ENCODE measurements at places on chromosomes 7 and 10.

GRCh38 chr7:45980181-45980905 lies 59.3 kb upstream of the IGFBP3 start:
- DNase-seq, result no peak

GRCh38 chr10:121774813-121775212 lies 153.0 kb downstream of the ATE1 start:
- DNase-seq, result no peak

DNA sequence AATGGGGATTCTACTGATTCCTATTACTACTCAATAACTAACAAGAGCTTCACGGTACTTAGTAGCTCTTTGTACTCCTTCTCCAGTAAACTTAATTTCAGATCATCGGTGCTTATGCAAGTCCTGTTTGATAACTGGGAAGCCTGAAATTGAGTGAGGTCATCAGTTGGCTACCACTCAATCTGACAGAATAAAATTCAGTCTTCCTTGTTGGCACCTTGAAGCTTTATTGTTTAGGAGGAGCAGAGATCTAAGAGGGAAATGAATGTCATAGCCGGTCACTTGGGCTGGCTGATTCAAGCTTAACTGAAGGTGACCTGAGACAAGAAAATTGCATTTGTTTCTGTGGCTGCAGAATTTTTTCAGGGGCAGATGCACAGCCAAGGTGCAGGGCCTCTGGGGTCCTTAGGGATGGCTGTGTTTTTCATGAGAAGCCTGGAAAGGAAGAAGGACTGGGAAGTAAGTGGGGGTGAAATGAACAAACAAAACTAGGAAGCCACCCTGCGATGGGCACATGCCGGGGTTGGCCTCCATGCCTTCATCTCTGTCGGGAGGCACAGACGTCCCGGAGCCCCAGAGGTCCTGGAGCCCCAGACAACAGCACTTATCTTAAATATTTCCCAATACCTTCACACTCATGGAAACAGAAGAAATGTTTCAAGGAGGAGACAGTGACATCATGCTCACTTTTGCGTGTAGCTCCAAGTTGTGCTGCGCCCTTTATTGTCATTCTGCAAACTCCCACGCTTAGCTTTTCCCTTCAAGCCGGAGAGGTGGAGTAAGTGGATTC lies 85.0 kb upstream of the KIF5B start:
- DNase-seq, result no peak

GRCh38 chr7:29494350-29494749 lies 69.3 kb upstream of the PRR15 start:
- DNase-seq, result no peak

DNA sequence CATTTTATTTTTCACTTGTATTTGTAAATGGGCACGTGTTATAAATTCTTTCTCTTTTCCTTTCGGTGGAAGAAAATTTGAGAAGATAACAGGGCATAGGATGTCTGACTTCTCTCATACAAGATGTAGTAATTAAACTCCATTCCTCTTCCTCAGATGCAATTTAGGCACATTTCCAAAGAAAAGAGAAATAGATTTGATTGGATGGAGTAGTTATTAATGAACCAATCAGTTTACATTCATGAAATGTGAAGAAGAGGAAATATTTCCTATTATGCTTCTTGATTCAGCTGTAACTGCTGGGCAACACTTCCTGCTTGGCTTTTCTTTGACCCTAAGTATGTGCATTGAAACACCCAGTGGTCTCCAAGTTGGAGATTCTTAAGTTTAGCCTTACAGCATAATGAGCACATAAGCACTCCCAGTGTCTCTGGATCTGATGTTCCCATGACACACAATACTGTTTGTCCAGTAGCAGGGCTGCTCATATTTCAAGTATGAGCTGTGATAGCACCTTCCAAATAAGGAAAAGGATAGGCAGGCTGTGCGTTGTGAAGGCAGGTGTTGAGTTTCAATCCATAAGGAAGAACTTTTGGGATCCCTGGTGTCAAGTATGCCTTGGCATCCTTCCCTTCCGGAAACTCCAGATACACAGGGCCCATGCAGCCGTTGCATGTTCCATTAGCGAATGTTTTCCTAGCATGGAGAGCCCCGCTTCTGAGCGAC lies 33.4 kb upstream of the COBL start:
- DNase-seq, result no peak

GRCh38 chr7:38681882-38682281 lies 50.7 kb upstream of the AMPH start:
- DNase-seq, result no peak

DNA sequence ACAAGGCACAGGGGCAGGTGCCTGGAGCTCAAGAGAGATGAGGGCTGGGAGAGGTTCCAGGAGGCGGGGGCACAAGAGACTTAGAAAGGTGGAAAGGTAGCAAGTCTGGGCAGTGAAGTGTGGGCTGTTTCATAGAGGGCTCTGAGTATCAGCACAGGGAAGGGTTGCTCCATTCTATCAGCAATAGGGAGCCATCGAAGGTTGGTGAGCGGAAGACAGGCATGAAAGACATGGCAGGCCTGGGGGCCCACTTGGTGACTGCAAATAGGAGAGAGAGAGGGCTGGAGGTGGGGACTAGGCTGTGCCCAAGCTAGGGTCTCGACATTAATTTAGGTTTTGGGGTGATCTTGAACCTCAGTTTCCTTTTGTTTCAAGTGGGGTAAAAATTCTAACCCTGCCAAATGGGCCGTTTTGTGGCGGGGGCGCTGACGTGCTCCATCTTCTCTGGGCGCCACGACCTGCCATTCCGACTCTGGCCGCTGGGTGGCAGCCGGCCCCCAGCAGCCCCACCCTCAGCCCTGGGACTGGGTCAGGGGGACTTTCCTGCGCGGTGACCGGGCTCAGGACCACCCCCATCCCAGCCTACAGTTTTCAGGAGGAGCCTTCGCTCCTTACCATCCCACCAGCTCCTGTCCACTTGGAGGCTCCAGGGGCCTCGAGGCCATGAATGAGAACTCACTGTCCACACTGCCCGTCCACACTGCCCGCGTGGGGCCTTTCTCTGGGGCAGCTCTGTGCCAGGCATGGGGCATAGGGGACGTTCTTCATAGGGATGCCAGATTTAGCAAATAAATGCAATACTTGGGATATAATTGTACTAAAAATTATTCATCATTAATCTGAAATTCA lies 37.2 kb upstream of the PCBD1 start:
- DNase-seq, result peak; percentile 70

GRCh38 chr7:150412518-150413488 lies 33.7 kb downstream of the ZNF775 start:
- no peak for DNase-seq

DNA sequence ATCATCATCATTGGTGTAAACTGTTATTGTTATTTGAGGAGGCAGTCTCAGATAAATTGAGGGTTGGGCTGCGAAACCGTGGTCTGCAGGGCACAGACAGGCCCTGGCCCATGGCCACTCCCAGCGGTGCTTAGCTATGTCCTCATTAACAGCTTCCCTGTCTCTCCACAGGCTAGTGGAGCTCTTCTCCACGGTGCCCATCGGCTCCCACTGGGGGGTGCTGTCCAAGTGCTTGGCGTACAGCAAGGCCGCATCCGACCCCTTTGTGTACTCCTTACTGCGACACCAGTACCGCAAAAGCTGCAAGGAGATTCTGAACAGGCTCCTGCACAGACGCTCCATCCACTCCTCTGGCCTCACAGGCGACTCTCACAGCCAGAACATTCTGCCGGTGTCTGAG lies 21.6 kb downstream of the GPR26 start:
- DNase-seq, result no peak

- no peak for DNase-seq
These were observed 261.5 kb upstream of the KLF14 start for GRCh38 chr7:130995252-130996081.

- no peak for DNase-seq
These were observed 342.1 kb upstream of the COBL start for GRCh38 chr7:51658684-51659083.

DNA sequence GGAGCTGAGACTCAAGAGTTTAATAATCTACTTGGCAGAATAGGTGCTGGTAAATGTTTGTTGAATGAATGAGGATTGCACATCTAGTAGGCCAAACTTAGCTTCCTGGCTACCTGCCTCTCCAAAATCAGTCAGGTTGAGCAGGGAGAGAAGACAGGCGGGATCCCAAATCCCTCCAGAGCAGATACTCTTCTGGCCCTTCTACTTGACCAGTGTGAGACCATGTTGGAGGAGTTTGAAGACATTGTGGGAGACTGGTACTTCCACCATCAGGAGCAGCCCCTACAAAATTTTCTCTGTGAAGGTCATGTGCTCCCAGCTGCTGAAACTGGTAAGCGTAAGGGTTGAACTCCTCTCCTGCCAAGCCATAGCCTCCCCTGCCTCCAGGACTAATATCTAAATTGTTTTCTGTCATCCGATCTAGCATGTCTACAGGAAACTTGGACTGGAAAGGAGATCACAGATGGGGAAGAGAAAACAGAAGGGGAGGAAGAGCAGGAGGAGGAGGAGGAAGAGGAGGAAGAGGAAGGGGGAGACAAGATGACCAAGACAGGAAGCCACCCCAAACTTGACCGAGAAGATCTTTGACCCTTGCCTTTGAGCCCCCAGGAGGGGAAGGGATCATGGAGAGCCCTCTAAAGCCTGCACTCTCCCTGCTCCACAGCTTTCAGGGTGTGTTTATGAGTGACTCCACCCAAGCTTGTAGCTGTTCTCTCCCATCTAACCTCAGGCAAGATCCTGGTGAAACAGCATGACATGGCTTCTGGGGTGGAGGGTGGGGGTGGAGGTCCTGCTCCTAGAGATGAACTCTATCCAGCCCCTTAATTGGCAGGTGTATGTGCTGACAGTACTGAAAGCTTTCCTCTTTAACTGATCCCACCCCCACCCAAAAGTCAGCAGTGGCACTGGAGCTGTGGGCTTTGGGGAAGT lies 2.2 kb upstream of the MBLAC1 start:
- DNase-seq, result no peak

- DNase-seq, result no peak
These were observed 12.4 kb upstream of the CAMK2G start for GRCh38 chr10:73886661-73887293.

DNA sequence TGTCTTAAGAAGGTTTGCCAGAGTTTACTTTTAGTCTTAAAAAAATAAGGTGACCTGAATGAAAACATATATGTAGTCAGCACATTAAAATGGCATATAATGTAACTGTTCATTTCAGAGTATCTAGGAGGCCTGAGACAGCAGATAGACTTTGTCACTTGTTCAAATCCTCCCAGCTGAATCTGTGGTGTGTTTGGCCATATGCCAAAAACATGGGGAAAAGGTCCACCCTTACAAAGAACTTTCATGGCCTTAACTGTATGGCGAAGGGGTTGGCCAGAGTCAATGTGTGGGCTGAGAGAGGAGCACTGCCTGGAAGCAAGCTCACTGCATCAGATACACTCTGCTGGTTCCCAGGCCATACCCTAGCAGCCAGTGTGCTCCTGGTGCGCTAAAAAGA lies 113.7 kb downstream of the ALOX5 start:
- no peak for DNase-seq

GRCh38 chr10:85152496-85152895 lies 824.1 kb downstream of the CCSER2 start:
- DNase-seq, result no peak
